ENCODE measurements at places on chromosomes 12 and 14.
A peak's percentile ranks its signal among the peaks of the same experiment; 100 is the strongest.

DNA sequence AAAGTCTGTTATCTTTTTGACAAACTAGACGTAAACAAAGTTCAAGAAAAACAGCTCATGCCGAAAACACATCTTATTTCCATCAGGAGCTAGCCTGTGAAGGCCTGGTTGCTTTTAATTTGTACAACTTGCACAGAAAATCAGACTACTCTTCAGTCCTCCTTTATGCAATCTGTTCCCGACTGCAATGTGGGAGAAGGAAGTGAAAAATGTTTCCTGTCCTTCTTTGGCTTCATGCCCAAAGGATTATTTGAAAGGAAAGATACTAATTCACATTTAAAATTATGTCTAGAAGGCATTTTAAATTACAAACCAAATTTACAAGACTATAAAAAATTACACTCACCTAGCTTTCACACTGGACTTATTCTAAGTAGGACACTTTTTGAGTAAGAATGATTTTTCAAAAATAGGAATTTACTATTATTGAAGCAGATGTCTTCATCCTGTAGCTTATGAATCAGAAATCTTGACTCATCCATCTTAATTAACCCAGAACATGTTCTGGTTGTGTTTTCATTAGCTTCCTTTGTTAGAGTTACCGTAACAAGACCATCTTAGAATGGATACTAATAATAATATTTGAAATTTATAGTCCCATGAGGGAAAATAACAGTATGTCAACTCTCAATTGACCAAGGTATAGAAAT, 272.6 kb downstream of the PRKD1 start:
- DNase-seq = no peak

GRCh38 chr12:19915392-19916195, 452.7 kb upstream of the PDE3A start:
- peak; percentile 89 for DNase-seq

DNA sequence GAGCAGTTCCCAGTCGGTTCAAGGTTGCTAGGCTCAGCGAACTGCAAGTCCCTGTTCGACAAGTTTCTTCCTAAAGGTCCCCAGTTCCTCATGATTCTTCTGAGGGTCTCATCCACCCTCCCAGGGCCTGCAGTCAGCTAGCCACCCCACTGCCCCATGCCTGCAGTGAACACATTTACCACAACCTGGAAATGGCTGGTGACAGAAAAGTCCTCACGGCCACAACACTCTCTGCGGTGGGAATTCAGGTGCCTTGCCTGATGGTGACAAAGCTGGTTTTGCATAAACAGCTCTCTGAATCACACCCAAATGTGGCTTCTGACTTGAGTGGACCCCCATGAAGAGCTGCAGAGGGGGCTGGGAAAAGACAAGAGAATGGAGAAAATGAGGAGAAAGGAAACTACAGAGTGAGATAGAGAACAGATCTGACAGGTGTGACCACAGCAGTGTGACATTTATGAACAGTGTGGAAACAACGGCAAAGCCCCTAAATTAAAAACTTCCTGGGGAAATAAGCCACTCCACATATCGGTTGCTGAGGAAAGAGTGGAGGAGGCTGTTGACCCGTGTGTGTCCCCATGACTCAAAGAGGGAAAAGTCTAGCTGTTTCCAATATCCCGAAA, 1.3 kb upstream of the CD27 start:
- no peak for DNase-seq

GRCh38 chr12:67302162-67302561, 33.0 kb downstream of the CAND1 start:
- DNase-seq = no peak

DNA sequence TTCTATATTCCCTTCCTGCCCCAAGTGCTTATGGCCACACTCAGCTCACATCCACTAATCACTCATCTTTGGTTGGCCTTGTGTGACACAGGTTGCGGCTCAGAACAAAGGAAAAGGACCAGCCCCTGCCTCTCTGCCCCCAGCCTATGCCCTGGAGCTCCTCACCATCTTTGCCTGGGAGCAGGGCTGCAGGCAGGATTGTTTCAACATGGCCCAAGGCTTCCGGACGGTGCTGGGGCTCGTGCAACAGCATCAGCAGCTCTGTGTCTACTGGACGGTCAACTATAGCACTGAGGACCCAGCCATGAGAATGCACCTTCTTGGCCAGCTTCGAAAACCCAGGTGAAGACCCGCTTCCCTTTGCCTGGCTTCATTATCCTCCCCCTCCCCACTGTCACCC, 15.8 kb upstream of the OAS2 start:
- DNase-seq = no peak

- DNase-seq = no peak
Observed at GRCh38 chr12:131948166-131948712, 1.5 kb upstream of the EP400 start.

DNA sequence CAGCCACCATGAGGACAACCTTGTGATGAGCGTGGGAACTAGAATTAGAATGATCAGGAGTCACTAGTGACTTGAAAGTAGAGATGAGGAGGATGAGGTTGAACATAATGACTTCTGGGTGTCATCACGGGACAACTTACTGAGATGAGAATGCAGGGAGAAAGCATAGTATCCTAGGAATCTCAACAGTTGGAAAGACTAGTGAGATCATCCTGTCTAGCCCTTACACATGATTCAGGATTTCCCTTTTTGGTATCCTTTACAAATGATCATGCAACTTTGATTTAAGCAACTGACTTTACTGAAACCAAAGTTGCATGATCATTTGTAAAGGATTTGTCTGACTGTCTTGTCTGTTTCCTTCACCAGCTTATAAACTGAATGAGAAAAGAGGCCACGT, 51.8 kb upstream of the HIF1A start:
- DNase-seq = no peak

DNA sequence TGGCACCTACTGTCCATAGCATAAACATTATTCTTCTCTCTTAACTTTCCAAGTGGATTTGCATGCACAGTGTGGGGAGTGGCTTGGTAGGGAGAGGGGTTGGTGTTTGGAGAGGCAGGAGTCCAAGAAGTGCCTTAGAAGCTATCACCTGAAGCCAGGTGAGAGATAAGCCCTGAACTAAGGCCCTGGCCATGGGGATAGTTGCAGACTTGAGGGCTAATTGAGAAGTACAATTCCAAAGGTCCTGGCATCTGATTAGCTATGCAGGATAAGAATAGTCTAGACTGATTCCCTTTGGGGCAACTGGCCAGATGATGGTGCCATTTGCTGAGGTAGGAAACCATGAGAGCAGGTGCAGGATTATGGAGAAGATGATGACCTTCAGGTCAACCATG, 2.0 kb upstream of the PCK2 start:
- DNase-seq = no peak

DNA sequence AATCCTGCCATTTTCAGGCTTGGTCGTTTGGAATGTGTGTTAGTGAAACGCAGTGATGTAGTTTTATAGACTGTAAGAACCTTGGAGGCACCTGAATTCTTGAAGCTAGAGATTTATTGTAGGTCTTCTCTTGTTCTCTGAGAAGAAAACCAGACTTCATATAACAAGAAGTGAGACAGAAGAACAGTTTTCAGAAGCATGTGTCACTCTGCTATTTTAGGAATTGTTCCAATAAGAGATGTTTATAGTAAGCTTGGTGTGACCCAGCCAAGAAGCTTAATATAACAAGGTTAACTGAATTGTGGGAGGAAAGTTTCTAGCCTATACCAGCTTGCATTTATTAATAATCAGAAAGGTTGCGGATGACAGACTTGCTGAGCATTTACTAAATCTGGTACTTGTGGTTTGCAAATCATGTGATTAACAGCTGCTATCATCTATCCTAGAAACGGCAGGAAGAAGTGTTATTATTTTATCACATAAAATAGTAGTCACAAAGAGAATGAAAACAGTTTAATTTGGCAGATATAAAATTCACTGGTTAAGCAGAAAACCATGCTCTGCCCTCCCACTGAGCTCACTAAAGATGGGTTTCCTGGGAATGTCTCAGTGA, 49.2 kb upstream of the BCAT1 start:
- peak; percentile 45 for DNase-seq

DNA sequence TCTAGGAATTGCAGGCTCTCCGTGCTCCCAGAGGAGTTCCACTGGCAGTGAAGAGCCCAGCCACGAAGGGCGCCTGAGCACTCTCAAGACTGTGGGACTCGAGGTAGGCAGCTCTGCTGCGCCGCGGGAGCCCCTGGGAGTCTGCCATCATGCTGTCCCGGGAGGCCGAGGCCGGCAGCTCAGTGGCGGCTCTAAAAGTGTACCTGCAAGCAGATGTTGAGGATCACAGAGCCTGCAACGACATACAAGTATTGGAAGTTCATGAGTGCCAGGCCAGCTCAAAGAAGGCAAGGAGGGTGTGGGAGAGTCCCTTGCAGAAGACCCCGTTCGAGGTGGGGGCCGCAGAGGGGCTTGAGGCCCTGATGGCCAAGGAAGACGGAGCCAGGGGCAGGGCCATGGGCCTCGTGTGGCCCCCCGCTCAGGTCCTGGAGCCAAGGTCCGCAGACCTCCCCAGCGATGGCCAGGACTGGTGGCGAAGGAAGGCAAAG, 62.7 kb downstream of the MUCL1 start:
- no peak for DNase-seq

- peak; percentile 35 for DNase-seq
Observed at GRCh38 chr12:72610854-72611358, 338.7 kb downstream of the TRHDE start.

DNA sequence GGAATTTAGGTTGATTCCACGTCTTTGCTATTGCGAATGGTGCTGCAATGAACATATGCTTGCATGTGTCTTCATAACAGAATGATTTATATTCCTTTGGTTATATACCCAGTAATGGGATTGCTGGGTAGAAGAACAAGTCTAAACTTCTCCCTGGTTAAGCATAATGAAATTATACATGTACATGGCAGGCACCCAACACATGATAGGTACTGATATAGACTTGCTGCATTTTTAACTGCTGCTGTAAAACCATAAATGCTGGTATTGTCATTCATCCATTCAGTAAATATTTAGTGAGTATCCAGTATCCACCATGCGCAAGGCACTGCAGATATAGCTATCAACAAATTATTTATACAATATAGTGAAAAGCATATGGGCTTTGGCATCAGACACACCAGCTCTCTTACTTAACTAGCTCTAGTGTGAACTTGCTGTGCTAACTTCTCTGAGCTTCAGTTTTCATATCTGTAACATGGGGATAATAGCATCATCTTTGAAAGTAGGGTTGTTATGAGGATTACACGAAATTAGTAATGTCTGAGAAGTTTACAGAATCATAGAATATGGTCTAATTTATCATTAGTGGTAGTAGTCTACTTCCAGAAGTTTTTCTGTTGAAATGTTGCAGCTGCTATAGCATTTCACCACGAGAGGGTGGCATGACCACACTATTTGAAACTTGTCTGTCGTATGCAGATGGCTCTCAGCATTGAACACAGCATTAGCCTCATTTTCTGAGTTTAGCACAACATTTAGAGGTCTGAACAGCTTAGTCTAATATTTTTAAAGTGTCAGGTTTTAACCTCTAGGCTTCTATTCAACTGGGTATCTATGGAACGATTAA, 32.0 kb upstream of the SEL1L start:
- peak; percentile 78 for DNase-seq

DNA sequence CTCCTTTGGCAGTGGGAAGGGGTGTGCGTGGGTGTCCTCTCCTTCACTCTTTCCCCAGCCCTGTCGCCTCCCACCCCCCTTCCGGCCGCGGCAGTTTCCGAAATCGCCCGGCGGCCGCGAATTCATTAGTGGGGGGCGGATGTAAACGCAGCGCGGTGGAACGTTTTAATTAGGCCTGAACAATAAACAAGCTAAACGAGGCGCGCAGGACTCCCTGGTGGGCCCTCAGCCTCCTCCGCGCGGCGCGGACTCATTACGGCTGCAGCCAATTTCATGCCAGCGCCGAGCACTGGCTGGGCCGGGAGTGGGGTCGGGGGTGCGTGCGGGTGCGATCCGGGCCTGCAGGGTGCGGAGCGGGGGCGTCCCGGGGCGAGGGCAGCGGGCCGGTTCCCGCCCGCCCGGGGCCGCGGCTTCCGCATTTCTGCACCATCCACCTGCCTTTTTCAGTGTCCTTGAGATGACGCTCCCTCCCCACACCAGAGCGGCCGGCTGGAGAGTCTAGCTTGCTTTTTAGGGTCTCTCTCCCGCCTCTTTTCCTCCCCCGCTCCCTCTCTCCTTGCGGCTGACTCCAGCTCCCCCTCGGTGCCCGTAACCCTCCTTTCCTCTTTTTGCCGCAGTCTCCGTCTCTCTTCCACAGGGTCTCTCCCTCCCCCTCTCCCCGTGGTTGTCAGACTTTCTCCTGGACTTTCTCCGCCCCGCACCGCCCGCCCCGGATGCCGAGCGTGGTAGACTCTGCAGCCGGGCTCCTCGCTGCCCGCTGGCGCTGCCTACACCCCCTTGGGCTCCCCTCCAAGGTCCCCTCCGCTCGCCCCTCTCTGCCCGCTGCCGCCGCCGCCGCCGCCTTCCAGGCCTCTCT, at the start of gene CISTR:
Gene CISTR, minus strand, starts transcription at position 644 of the 856 bp plus-strand sequence.
- DNase-seq = peak; percentile 80

- peak; percentile 3 for DNase-seq
Observed at GRCh38 chr14:90049390-90049789, 12.4 kb upstream of the KCNK13 start.

- no peak for DNase-seq
Observed at GRCh38 chr12:60093428-60093827, 497.6 kb downstream of the SLC16A7 start.

DNA sequence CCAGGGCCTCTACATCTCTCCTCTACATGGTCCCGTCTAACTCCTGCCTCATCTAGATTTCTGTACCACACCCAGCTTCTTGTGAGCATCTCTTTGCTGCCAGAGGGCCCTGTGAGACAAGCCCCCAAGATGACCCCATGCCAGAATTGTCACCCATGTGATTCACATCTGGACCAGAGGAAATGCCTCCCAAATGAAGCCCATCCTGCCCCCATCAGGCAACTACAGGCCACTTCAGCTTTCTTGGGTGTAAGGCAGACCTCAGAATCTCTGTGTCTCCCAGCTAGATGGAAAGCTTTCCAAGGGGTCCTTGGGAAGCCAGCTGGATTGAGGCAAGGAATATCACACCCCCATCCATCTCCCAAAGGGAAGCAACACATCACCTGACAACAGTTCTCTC, 9.3 kb upstream of the OAS3 start:
- DNase-seq = no peak

DNA sequence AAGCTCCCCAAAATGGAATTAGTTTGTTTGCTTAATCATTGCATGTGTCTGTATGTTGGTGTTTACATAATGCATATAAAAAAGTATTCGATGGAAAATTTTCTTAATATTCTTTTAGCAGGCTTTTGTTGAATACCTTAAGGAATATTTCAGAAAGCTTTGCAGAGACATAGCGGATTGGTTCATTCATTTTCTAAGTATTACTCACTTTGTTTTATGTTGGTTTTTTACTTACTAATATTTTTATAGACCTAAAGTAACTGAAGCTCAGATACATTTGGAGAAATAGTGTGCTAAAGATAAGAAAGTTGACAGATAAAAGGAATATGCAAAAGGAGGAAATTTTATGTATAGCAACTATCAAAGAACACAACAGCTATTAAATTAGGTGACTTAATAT, 191.0 kb downstream of the ERC1 start:
- DNase-seq = no peak

- DNase-seq = peak; percentile 40
Observed at GRCh38 chr14:93014058-93015023, 91.4 kb downstream of the CHGA start.

GRCh38 chr12:16668198-16668597, 62.2 kb upstream of the LMO3 start:
- DNase-seq = no peak

Measured in eye (tissue), 1 donor.